ENCODE measurements at places on chromosomes 4 and X.
A peak's percentile ranks its signal among the peaks of the same experiment; 100 is the strongest.

DNA sequence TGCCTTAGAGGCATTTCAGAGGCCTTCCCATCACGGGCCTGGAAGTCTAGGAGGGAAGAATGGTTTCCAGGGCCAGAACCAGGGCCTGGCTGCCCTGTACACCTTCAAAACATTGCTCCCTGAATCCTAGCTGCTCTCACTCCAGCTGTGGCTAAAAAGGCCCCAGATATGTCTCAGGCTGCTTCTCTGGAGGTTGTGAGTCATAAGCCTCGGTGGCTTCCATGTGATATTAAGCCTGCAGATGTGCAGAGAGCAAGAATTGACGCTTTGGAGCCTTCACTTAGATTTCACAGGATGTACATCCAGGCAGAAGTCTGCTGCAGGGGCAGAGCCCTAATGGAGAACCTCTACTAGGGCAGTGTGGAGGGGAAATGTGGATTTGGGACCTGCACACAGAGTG, 502.5 kb downstream of the GRXCR1 start:
- no peak for DNase-seq

DNA sequence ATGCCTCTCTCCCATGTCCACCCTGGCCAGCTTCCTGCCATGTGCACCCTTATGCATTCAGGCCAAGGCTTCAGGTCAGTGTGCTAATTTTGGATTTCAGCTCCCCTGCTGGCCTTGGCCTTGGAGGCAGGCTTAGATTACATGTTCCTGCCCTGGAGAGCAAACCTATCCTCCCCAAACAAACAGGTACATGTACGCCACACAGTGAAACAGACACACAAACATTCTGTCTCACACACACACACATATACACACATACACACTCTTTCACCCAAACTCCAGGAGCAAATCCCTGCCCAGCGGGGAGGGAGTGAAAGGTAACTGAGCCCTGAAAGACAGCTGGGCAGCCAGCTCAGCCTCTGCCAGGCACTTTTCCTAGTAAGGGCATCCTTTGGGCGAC, 62.7 kb upstream of the ARHGAP36 start:
- DNase-seq = no peak

GRCh38 chr4:148265627-148266026, 176.6 kb downstream of the NR3C2 start:
- peak; percentile 16 for DNase-seq

- DNase-seq = peak; percentile 7
Observed at GRCh38 chr4:68176500-68176899, 46.8 kb upstream of the TMPRSS11F start.

DNA sequence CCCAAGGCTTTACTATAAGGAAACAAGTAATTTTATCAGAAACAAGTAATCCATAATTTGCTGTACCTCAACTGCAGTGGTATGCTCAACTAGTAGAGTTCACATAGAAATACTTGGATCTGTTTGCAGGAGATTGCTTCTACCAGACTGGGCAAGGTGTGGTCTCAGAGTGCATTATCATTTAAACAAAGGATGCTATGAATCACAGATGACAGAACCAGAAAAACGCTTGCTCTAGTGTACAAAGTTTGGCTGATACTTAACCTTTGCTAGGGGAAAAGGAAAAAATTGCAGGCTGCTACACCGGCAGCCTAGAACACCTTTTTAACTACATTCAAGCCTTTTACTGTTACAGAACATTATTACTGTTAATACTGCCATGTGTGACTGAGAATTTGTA, 97.1 kb downstream of the ENOX2 start:
- no peak for DNase-seq

- no peak for DNase-seq
Observed at GRCh38 chr4:142243255-142243654, 602.8 kb downstream of the INPP4B start.

DNA sequence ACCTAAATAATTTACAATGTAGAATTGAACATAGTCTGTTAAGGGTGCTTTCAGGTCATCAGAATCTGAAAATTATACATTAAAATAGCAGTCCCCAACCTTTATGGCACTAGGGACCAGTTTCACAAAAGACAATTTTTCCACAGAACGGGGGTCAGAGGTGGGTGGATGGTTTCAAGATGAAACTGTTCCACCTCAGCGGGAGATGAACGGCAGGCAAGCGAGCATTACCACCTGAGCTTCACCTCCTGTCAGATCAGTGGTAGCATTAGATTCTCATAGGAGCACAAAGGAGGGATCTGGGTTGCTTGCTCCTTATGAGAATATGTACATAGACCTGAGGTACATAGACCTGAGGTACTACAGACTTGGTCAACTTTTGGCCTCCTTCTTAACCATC, 29.0 kb downstream of the LRBA start:
- DNase-seq = no peak

GRCh38 chr4:187251896-187252295, 528.2 kb upstream of the FAT1 start:
- no peak for DNase-seq

DNA sequence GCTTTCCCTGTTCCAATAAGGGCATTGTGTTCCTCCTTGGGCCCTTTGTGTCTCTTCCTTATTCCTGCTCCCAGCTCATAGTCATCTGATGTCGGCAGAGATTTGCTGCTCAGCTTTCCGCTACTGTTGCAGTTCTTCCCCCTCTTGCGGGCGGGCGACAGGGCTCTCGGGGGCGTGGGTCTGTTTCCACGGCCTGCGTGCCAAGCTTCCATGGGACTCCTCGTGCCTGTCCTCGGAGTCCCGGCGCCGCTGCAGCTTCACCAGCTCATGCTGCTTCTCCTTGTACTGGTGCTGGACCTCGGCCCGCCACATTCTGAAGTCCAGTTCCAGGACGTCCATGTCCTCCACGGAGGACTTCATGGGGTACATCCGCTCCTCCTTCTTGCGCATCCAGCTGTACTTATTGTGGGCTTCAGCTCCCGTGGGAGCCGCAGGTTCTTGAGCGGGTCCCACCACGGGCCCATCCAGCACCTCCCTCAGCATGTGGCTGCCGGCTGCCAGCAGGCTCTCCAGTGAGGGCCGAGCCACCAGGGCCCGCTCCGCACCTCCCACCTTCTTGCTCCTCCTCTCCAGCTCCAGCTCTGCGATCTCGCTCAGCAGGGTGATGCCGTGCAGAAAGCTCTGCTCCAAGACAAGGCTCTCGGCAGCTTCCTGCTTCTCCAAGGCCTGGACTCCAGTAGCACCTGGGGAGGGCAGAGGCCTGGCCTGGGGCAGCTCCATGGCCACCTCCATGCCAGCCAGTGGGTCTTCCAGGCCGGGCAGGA, 74.1 kb upstream of the UCP1 start:
- DNase-seq = no peak

- DNase-seq = no peak
Observed at GRCh38 chrX:19906293-19906692, 18.9 kb upstream of the SH3KBP1 start.

DNA sequence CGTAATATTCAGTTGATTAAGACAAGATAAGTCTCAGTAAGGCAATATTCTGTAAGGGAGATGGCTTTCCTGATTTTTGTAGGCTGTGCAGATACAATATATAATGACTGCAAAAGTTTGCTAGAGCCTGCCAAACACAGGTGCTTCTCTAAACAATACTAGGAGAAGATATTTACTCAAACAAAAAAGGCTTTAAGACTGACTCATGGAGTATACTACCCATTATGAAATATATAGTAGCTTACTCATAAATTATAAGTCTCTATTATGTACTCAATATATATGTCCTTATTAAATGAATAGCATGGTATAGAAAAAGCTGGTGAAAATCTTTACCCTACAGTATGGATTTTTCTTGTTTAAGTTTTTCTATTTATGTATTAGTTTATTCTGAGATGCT, 93.2 kb upstream of the IL15 start:
- DNase-seq = no peak

Measured in hepatocyte (in vitro differentiated cells).